ENCODE measurements at places on chromosomes 13 and 19. TPM values are rescaled to one million over a fixed set of nuclear protein-coding genes. Genes with fewer than 3 reads are reported as not detected.
A peak's percentile ranks its signal among the peaks of the same experiment; 100 is the strongest.

HPN gene
- not detected for total RNA-seq

DNA sequence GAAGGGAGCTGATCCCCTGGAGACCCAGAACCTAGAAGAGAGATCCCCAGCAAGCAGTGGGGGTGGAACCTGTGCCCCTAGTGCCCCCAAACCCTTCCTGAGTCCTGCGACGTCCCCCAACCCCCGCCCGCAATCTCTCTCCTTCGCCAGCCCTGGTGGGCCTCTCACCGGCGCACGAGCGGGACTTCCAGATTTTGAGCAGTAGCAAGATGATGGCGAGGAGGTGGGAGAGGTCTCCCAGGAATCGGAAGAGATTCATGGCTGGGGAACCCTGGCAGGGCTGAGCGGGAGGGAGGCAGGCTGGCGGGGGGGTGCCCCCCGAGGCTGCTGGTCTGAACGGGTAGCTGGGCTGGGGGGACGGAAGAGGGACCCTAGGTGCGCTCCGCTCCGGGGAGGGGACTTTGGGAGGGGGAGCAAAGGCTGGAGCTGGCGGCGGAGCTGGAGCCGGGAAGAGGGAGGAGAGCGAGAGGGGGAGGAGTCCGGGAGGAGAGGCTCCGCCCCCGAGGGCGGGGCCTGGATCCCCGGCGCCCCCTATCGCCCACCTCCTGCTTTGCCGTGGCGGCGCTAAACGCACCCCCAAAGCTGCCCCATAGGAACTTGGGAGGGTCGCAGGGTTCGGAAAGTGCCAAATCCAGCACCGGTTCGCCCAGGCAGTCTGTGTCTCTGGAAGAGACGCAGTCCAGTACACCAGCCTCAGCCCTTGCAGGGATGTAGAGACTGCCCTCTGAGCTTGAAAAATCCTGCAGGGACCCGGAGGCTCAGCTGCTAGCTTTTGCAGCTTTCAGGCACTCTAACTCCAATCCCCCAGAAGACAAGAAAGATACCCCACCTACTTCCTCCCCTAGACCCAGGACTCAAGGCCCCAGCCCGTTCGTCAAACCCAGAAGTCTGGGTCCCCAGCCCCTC, at the start of gene KDELR1:
TSS of gene KDELR1 (minus strand) at position 452 of the 906 bp plus-strand sequence. CDS start at position 259, 193 bp downstream.
- DNase-seq: peak; percentile 74

SIGLEC12 gene
- total RNA-seq: 0.43 TPM

DNA sequence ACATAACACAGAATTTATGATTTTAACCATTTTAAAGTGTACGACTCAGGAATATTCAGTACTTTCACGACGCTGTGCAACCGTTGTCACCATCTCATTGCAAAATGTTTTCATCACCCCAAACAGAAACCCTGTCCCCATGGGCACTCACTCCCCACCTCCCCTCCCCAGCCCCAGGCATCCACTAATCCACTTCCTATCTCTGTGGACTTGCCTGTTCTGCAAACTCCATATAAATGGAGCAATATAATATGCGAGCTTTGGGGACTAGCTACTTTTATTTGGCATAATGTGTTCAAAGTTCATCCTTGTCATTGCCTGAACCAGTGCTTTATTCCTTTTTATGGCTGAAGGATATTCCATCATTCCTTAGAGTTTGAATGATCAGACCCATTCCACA, 7.3 kb upstream of the INSR start:
- DNase-seq: no peak

GRCh38 chr19:16334411-16334810, 9.8 kb downstream of the KLF2 start:
- no peak for DNase-seq

DNA sequence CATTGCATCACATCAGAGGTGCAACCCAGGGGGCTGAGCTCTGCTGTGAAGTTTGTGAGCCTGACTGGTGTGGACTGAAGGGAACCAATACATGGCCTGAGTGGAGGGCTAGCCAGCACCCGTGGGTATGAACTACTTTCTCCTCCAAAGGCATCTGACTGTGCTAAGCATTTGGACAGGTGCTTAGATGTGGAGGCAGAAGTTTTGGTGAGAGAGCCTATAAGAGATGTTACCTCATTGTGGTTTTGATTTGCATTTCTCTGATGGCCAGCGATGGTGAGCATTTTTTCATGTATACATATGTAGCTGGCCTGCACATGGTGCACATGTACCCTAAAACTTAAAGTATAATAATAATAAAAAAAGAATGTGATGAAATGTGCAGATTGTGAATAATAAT, 46.9 kb downstream of the TEX29 start:
- DNase-seq: no peak

TYROBP gene
- total RNA-seq: 1.5 TPM

ZNF625 gene
- 4.6 TPM for total RNA-seq

- no peak for DNase-seq
Observed at GRCh38 chr13:28353679-28354078, 141.2 kb downstream of the FLT1 start.

- DNase-seq: no peak
Observed at GRCh38 chr13:44089452-44089851, 209.7 kb downstream of the LACC1 start.

B3GNT8 gene
- 0.59 TPM for total RNA-seq

DNA sequence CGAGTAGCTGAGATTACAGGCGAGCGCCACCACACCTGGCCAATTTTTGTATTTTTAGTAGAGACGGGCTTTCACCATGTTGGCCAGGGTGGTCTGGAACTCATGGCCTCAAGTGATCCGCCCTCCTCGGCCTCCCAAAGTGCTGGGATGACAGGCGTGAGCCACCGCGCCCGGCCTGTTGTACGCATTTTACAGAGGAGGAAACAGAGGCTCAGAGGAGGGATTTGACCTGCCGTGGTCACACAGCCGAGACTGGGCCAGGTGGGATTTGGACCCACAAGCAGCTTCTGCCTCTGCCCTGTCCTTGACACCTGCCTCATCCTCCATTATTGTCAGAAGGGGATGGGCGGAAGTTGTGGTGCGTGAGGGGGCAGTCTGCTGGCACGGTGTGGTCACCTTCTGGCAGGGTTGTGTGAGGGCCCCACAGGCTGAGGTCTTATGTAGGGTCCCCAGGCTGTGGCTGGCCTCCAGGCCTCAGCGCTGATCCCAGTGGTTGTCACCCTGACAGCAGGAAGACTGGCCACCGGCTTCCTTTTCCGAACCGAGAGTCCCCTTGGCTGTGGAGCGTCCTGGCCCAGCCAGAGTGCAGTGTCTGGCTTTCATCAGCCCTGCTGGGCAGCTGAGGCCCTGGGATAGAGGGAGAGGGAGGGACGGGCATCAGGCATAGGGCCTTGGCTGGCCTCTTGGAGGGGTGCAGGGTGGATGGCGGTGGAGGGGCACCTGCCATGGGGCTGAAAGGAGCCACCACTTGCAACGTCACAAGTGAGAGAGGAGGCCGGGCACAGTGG, 20.3 kb downstream of the NFIC start:
- no peak for DNase-seq

DNA sequence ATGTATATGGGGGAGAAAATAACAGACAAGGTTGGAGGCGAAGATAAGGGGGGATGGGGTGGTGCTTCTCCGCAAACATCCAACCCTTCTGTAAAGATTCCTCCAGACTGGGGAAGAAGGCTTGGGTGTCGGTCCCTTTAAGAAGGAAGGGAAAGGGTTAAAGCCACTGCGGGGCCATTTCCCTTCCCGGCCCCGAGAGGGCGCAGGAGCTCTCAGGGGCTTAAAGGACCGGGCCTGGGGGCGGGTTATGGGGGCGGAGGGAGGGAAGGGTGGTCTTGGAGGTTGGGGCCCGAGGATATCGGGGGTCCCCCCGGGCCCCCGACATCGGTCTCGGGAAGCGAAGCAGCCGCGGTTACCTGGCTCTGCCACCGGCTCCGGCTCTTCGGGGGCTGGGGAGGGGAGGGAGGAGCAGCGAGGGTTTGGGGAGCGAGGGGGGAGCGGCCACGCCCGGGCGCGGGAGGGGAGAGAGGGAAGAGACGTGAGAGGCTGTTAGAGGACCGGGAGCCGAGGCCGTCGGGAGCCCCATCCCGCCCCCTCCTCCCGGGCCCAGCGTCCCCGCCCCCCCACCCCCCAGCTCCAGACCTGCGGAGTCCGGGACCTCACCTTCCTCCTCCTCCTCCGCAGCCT, 2.8 kb downstream of the TNNT1 start:
- peak; percentile 49 for DNase-seq

DNA sequence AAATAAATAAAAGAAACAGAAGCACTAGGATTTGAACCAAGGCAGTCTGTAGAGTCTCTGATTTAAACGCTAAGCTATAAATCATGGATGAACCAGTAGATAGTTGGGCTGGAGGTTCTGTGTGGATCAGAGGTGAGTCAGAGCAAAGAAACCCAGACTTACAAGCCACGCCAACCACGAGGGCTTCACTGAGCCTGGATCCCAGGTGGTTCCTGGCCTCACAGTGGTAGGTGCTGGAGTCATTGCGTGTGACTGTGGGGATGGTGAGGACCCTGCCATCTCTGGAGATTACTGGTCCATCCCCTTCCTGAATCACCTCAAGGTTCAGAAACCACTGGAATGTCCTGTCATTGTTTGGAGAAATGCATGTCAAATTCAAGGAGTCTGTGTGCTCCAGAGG, 19.3 kb upstream of the CEACAM20 start:
- DNase-seq: no peak

DNA sequence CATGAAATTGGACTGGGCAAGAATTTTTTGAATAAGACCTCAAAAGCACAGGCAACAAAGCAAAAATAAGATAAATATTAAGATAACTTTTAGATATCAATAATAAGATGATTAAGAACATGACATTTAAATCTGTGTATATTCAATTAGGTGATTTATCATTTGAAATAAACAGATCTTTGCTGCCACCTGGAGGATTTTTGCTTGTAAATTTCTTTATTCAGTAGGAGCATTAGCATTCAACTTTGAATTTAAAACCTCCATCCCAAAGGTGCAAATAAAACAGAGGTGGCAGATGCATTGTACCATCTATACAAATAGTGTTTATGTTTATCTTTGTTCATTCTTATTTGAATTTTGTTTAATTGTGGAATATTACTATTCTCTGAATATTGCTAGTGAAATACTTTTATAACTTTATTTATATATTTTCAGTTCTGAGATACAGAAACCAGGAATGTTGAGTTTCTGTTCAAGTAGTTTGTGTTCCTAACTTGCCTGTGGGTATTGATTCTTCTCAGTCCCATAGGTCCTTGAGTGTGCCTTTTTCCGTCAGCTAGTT, 20.9 kb downstream of the COG6 start:
- peak; percentile 44 for DNase-seq

GRCh38 chr13:60427285-60427684, 30.3 kb downstream of the TDRD3 start:
- DNase-seq: no peak

CBY2 gene
- not detected for total RNA-seq

DNA sequence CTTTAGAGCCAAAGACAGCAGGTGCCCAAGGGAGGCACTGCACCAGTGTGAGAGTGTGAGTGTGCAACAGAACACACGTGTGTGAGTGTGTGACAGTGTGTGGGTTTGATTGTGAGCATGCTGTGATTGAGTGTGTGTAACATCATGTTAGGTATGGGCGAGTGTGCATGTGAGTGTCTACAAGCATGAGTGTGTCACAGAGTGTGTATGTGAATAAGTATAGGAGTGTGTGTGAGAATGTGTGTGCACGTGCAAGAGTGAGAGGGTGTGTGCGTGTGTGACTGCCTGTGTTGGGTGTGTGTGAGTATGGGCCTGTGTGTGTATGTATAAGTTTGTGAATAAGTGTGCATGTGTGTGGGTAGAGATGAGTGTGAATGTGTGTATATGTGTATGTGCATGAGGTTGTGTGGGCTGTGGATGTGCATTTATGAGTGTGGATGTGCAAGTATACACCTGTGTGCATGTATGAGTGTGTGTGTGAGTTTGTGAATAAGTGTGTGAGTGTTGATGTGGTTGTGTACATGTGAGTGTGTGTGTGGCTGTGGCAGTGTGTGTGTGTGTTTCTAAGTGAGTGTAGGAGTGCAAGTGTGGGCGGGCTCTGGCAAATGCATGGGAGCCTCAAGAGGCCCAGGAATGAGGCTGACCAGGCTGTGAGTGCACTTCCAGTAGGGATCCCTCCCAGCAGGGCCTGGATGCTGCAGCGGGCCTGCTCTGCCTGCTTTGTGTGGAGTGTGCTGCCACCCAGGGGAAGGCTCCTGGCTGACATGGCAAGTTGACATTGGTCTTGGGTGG, 198.4 kb downstream of the COL4A1 start:
- peak; percentile 5 for DNase-seq

DNA sequence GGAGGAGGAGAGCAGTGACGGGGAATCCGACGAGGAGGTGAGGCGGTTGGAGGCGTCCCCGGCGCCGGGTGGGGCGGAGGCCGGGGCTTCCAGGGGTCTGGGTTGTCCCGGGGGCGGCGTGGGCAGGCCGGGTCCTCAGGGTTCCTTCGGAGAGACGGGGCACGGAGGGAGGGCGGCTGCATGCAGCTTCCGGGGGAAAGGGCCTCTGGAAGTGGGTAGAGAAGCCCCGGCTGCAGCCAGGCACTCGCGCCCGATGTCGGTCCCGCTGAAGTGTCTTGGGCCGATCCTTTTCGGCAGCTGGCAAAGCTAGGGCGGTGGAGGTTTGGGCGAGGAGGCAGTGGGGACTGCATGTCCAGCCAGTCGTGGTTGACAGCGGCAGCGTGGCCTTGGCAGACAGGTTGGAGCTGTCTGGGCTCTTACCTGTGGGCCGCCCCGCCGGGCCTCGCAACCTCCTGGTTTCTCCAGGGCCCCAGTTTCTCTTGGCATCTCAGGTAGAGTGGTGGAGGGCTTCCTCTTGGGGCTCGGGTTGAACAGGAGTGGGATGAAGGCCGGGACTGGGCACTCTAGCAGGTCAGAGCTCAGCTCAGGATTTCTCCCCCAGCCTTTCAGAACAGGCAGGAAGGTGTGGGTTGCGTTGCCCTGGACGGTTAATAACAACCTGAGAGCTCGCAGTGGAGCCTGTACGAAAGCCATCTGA, 690 bp downstream of the KMT2B start:
- DNase-seq: peak; percentile 82

ZNF264 gene
- total RNA-seq: 20.7 TPM

- no peak for DNase-seq
Observed at GRCh38 chr13:59197397-59197796, 966.3 kb downstream of the DIAPH3 start.

GRCh38 chr13:65860306-65860705, 1369.8 kb downstream of the PCDH9 start:
- no peak for DNase-seq

DNA sequence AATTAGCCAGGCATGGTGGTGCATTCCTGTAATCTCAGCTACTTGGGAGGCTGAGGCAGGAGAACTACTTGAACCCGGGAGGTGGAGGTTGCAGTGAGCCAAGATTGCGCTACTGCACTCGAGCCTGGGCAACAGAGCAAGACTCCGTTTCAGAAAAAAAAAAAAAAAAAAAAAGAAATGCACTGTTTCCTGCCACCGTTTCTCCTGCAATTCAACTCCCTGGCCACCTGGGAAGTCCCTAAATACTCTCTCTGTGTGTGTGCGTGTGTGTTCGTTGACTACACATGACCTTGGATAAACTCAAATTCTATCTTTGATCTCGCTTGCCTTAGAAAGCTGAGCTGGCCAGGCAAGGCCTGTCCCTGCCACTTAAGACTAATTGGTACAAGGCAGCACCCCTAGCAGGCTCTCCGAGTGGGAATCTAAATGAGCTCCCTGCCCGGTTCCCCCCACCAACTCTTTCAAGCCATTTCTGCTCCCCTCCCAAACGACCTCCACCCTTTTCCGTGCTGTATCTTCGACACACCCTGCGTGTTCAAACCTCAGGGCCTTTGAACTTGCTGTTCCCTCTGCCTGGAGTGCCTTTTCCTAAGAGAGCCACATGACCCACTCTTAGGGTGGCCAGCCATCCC, 5.2 kb upstream of the BCAT2 start:
- peak; percentile 35 for DNase-seq

SIGLEC8 gene
- not detected for total RNA-seq

SERPINE3 gene
- not detected for total RNA-seq

All from activated CD8-positive, alpha-beta T cell treated with anti-CD3 and anti-CD28 coated beads for 36 hours (primary cell).